ENCODE measurements at places on chromosomes 1 and 21.

DNA sequence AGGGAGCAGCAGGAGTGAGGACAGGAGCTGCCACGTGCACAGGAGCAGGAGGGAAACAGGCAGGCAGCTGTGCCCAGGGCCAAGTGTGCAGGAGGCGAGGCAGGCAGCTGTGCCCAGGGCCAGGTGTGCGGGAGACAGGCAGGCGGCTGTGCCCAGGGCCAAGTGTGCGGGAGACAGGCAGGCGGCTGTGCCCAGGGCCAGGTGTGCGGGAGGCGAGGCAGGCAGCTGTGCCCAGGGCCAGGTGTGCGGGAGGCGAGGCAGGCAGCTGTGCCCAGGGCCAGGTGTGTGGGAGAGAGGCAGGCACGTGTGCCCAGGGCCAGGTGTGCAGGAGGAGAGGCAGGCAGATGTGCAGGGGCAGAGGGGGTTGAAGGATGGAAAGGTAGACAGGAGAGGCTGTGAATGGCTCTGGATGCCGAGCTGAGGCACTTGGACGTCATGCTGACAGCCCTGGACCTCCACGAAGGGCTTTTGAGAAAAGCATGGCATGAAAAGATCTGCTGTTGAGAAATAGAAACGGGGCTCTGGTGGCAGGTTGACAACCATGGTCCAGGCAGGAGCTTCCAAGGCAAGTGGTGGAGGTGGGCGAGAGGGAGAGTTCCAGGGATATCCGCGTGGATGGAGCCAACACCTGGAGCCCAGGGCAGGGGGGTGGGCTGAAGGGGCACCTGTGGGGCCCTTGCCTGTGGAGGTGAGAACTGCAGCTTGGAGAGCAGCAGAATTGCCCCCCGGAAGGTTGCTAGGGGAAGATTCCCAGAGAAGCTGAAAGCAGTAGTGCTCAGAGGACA is 19.1 kb upstream of the NPHP4 start:
- DNase-seq = no peak

DNA sequence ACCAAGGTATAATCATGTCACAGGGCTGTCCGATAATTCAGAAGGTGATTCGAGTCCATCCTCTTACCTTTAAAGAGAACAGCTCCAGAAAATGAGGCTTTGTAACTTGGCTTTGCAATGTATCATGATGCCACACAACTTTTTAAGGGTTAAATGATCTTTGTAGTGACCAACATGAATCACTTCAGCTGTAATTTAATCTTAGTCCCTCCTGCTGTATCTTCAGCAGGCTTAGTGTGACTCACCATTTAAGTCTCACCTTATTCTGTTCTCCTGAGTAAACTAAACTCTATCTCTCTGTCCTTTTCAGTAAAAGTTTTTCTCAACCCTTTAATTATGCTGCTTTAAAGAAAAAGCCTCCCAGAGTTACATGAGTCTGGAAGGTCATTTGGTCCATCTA is 1.9 kb upstream of the HIVEP3 start:
- no peak for DNase-seq

GRCh38 chr21:33290441-33290840 is 24.3 kb downstream of the IL10RB start:
- no peak for DNase-seq

- no peak for DNase-seq
Measured at GRCh38 chr1:2248127-2248826, 20.2 kb downstream of the SKI start.

GRCh38 chr1:84877592-84877991 is 15.4 kb downstream of the LPAR3 start:
- no peak for DNase-seq

DNA sequence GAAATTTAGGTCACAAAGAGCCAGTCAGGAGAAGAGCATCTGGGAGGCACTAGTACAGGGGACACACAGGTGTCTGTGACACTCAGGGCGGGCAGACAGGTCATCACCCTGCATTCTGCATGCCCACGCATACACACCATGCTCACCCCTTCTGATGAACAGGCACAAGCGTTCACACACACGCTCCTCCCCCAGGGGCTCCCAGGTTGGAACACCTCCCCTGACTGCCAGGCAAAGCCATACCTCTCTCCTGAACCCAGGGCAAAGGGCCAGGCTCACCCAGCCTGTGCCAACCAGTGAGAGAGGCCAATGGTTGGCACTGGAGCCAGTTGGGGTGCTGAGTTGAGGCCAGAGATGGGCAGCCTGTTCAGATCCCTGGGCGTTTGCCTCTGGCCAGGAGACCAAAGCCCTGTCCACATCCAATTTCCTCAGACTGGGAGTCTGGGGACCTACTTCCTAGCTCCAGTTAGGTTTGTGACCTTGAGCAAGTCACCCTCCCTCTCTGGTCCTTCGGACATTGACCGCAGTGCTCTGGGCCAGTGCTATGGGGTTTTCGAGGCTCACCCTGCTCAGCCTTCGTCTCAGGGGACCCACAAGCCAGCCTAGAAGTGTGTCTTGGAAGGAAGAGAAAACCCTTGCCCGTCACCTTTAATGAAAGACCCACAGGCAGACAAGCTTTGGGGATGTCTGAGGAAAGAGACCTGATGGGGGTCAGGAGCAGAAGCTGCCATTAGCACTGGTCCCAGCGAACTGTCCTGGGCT is 5.8 kb upstream of the LAD1 start:
- no peak for DNase-seq
